ENCODE measurements at places on chromosomes 1 and 21.

DNA sequence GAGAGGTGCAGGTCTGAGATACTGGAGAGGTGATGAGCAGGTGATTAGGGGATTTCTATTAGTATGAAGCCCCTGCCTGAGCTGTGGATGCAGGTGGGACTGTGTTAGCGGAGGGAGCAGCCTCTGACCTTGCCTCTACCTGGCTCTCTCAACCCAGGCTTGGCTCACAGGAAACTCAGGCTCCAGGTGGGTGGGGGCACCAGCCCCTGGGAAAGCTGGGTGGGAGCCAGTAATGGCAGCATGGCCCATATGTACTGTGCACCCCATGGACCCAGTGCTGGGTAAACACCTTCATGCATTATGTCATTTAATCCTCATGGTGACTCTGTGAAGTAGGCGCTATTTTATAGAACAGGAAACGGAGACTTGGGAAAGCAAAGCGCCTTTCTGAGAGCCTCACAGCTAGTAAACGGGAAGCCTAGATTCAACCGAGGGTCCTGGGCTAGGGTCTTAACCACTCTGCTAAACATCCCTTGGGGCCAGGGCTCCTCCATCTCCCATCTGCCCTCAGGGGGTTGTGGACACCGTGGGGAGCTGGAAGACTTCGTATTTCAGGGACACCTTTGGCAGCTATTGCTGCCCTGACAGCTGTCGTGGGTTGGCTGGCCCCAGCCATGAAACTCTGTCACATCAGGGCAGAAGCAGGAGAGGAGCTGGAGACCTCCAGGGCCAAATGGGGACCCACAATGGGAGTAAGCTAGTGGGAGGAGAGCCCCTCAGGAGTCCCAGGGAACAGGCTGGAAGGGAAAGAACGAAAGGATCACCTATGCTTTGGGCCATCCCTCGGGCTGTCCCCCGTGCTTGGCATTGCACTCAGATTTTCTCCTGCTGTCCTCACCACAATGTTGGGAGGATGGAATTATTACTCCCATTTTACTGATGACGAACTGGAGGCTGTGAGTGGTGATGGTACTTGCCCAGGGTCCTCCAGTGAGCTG, 59.6 kb upstream of the CSF3R start:
- no peak for DNase-seq

- no peak for DNase-seq
Measured at GRCh38 chr1:65393347-65393746, 27.1 kb upstream of the LEPR start.

- DNase-seq = no peak
Measured at GRCh38 chr1:228064296-228064695, 18.2 kb upstream of the ARF1 start.

GRCh38 chr1:13881385-13882088, 181.5 kb downstream of the PRDM2 start:
- DNase-seq = no peak

GRCh38 chr1:235938709-235939479, 72.2 kb upstream of the LYST start:
- no peak for DNase-seq

GRCh38 chr1:81165963-81166362, 634.8 kb upstream of the ADGRL2 start:
- DNase-seq = no peak

DNA sequence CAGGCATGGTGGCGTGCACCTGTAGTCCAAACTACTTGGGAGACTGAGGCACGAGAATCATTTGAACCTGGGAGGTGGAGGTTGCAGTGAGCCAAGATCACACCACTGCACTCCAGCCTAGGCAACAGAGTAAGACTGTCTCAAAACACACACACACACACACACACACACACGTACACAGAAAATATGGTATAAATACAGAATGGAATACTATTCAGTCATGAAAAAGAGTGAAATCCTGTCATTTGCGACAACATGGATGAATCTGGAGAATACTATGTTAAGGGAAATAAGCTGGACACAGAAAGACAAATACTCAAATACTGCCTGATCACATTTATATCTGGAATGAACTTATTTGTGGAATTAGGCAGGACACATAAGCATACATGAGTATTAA, 18.4 kb downstream of the FOXD2 start:
- no peak for DNase-seq

- DNase-seq = no peak
Measured at GRCh38 chr21:42460391-42461184, 35.4 kb downstream of the RSPH1 start.

GRCh38 chr1:165600793-165601192, 30.2 kb upstream of the MGST3 start:
- DNase-seq = no peak

DNA sequence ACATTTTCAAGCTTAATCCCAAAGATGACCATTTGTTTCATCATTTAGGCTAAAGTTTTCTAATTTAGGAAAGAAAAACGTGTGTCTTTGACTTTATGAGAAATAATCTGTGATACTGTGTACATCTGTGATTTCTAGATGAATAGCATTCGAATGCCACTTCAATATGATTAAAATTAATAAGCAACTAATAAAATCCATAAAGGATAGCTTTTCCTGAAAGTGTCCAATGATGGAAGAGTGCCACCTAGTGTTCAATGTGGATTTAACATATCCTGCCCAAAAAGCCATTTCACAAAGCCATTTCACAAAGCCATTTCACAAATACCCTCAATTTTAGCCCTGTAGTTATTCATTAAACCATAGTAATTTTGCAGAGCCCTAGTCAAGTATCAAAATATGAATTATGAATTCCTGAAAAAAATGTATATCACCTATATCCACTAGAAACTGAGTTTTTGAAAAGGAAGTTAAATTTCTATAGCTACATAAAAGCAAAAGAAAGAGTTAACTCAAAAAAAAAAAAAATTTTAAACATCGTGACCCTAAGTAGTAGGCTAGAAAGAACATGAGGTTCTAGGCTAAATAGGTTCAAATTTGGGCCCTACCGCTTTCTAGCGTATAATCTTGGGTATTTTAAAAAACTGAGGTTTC, 19.1 kb downstream of the NME7 start:
- peak; percentile 75 for DNase-seq

- no peak for DNase-seq
Measured at GRCh38 chr1:9844106-9844505, 20.3 kb upstream of the CLSTN1 start.

DNA sequence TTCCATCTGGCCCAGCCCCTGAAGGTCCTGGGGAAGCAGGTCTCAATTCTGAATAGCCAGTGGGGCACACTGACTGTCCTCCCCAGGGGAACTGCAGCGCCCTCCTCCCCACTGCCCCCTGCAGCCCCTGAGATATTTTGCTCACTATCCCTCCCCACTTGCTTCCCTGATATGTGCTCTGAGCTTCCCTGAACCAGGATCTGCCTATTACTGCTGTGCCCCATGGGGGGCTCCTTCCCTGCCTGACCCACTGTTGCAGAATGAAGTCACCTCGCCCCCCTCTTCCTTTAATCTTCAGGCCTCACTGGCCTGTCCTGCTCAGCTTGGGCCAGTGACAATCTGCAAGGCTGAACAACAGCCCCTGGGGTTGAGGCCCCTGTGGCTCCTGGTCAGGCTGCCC, 89.8 kb downstream of the PTPRU start:
- DNase-seq = no peak

DNA sequence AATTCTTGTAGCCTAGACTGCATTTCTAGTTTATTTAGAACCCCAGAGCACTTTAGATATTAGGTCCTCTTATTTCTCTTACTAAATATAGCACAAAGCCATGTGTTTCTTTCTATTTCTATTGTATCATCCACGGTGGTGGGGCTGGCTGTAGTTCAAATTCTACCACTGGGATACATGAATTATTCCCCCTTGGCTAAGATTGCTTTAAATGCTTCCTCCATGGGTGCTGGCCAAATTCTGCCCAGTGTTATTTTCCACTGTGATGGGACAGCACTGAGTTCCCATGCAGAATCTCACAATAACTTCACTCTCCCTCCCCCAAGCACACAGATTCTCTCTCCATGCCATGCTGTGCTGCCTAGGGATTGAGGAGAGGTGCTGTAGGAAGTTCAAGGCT, 41.5 kb upstream of the GBP6 start:
- no peak for DNase-seq

DNA sequence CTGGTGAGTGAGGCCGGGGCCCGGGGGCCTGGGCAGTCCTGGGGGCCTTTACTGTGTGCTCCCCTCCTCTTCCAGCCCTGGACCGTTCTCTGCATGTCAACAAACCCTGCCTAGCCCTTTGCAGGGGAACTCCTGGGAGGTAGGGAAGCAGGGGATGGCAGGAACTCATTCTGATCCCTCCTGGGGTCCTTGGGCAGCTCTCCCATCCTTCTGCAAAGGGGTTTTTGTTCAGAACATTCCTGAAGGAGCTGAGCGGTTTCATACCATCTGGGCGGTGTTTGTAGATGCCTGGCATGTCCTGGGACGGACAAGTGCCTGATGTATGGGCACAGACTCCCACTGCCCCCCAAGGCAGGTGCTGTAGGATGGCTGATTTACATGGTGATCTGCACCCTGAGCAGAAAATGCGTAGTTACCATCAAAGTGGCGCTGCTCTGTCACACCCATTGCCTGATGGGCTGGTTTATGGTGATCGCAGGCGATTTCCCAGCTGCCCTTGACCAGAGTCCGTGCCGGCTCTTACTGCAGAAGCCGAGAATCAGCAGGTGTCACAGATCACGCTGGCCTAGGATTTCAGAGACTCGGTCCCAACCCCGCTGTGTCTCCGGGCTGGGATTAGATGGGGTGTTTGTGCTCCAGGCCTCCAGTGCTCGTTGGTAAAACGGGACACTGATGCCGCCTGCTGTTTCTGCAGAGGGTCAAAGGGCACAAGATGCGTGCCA, 71.6 kb upstream of the TRAPPC10 start:
- DNase-seq = no peak

DNA sequence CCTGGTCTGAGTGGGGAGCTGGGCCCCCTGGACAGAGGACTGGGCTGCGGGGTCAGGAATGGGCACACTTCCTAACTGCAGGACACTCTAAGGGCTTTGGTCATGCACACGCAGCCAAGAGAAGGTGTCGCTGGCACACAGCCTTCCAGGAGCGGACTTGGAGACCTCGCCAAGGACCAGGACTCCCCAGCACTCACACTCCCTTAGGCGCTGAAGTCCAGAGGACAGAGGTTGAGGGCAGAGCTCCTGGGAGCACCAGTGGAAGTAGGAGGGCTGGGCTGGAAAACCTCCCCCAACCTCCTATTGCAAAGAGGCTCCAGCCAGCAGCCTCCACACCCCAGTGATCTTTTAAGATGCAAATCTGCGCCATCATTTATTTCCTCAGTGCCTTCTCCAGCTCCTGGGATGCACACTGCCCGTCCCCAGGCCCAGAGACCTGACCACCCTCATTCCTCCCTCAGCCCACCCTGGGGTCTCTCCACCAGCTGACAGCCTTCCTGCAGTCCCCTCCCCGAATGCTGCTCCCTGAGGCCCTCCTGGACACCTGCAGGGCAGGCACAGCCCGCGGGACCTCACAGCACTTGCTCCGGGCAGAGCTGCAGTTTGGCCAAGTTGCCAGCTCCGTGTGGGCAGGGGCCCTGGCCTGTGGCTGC, 3.0 kb downstream of the TSPEAR start:
- no peak for DNase-seq

- DNase-seq = no peak
Measured at GRCh38 chr1:9823693-9823942, 147 bp downstream of the CLSTN1 start.

DNA sequence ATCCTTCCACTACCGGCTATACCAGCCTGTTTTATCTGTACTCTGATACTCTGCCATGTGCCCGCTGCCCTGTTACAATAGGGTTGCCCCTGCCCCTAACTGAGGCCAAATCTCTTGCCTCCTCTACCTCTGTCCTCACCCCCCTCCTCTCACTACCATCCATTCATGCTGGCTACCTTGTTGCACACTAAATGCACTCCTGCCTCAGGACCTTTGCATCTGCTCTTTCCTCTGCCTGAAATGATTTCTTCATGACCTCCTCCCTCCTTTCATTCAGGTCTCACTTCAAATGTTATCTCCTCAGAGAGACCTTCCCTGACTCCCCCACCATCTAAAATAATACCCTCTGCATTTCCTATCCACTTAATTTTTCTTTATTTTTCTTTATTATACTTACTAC, 7.7 kb upstream of the SYDE2 start:
- no peak for DNase-seq

GRCh38 chr1:17119773-17120480, 676 bp upstream of the PADI2 start:
- DNase-seq = no peak

DNA sequence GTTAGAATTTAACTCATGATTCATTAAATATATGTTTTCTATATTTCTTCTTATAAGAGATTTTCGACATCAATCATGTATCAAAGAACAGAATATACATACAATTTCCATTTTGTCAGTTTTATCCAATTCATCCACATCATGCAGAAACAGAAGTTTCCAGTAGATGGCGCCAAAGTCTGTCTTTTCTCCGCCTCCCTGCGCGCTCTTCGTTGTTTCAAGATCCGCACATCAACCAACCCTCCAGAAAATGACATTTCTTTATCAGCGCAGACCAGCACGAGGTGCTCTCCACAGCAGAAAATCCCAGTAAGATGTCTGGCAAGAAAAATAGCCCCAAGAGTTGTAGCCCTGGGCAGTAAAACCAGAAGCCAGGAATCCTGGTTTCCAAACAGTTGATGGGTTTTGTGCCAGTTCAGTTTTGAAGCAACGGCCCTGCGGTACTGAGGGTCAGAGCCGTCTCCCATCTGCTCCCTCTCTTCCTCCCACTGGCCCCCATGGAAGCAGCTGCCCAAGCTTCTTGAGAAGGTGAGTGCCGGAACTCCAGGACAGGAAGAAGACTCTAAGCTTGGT, 38.6 kb upstream of the GPR137B start:
- DNase-seq = peak; percentile 58

GRCh38 chr1:76147917-76148316, 73.4 kb downstream of the ST6GALNAC3 start:
- DNase-seq = no peak

All from NCI-H446 (cell line).